ENCODE measurements at places on chromosomes 12 and 14. TPM values are rescaled to one million over a fixed set of nuclear protein-coding genes. Genes with fewer than 3 reads are reported as not detected.

DNA sequence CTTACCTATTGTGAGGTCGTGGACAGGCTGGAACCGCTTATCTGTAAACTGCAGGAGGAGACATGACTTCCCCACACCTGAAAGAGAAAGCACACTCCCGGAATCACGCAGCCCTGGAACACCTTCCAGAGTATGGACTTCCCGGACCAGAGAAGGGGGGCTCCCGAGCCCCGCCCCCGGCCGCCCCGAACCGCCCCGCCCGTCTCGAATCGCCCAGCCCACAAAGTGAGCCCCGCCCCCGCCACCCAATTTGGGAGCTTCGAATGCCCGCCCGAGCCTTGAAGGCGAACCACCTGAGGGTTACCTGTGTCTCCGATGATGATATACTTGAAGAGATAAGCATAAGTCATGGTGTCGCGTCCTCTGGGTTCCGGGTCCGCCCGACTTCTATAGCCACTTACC, 235 bp downstream of the RAB2B start:
- DNase-seq, result peak; percentile 81

DNA sequence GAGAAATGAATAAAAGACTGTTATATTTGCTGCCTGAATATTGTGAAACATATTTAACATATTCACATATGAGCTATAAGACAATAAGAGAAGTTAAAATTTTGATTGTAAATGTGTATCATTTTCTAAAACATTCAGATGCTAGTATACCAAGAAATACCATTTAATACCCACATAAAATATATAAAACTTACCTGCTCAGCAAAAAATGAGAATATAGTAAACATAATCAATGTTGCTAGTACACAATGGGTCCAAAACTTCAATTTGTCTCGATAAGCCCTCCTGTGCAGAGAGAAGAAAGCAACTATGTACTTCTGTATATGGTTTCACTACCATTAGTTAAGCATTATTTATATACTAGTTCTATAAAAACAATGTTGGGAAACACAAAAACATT, 9.6 kb upstream of the SYCP3 start:
- no peak for DNase-seq

Gene OLR1
- total RNA-seq, result 0.09 TPM

GRCh38 chr14:69943084-69943780, 64.0 kb downstream of the SMOC1 start:
- DNase-seq, result no peak

GRCh38 chr14:29553427-29553826, 374.2 kb downstream of the PRKD1 start:
- DNase-seq, result no peak

DNA sequence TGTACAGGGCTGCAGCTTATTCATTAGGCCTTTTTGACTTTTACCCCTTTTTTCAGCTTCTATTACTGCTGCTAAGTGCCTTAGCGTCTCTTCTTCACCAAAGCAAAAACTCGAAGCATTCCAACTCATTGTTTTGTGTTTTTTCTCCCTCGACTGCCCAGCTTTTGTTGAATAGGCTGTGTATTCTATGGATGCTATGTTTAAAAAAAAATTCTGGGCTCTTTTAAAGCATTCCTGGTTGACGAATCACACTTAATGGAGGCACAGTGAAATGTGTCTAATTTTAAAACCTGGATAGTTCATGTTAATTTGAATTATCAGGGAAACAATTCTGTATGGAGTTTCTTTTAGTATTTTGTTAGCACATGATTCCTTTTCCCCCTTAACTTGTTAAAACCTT, 29.7 kb downstream of the KTN1 start:
- DNase-seq, result no peak

Gene ALDH6A1
- total RNA-seq, result 30.6 TPM

DNA sequence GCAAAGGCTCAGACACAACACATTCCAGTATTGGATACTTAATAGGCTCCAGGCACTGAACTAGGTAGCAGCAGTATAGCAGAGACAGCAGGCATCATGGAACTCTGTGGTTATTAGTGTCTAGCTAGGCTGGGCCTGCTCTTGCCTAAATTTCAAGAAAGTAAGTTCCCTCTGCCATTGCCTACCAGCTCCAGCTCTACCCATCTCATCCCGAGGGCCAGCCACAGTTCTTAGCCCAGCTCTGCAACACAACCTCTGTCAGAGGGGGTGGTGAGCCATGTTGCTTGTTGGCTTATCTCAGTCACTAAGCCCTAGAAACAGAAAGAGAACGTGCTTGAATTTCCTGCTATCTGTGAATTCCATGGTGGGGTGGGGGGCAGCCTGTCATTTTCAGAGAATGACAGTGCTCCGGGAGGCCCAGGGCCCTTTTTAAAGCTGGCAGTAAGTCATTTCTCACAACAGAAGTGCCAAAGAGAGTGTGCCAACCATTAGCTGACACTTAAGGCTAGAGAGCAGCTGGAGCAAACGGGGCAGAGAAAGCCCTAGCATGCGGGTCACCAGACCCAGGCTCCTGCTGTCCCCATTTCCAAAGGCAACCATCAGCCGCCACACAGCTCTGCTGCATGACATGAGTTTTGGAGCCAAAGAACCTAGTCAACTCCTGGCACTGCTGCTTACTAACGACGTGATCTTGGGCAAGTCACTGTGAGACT, 105.9 kb downstream of the PRMT8 start:
- DNase-seq, result no peak

Gene NPAS3
- total RNA-seq, result 3.2 TPM

- no peak for DNase-seq
These were observed 171.2 kb downstream of the PCNX1 start for GRCh38 chr14:71078500-71078899.

Gene CLEC9A
- not detected for total RNA-seq

Gene POTEM
- total RNA-seq, result not detected

DNA sequence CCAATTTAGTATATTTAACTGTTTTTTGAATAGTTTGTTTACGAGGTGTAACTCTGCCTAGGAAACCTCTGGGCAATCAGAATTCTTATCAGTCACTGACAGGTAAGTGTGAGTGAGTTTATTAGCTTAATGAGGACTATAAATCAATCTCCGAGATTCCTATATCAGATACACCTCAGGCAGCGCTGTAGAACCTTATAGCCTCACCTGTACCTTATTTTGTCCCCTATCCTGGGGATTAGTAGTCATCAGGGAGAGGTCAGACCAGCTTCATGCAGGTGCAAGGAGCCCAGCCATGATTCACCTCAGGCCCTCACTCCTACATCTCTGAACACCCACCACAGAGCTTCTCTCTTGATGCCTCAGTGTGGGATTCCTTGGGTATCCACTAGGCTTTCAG, 256.0 kb downstream of the KTN1 start:
- no peak for DNase-seq

- DNase-seq, result no peak
These were observed 229.1 kb upstream of the PDZRN4 start for GRCh38 chr12:40959041-40959440.

GRCh38 chr12:23221066-23221465, 596.1 kb downstream of the ETNK1 start:
- peak; percentile 33 for DNase-seq

- DNase-seq, result no peak
These were observed 17.3 kb upstream of the KLRB1 start for GRCh38 chr12:9625019-9625418.

DNA sequence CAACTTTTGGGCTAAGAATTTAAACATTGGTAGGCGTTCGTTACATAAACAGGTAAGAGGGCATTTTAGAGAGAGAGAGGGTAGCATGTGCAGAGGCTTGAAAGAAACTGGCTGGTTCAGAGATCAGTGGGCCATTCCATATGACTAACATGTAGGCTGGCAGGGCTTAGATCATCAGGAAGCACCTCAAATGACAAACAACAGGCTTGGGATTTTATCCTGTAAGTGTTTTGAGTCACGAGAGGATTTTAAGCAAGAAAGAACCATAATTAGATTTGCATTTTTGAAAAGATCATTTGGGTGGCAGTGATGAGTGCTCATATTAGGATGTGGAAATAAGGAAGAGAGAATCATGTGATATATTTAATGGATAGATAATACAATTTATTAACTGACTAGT, 8.7 kb upstream of the PLEKHA5 start:
- no peak for DNase-seq

DNA sequence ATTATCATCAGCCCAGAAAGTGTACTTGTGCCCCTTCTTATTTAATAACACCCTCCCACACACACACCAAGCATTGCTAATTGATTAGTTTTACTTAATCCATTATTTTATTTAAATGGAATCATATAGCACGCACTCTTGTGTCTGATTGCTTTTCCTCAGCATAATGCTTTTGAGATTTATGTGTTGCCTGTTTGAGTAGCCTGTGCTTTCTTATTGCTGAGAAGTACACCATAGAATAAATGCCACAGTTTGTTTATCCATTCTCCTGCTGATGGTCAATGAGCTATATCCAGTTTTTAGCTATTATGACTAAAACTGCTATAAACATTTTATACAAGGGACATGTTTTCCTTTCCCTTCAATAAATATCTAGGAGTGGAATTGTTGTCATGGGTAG, 409.9 kb upstream of the PDE3A start:
- no peak for DNase-seq

Gene DNAJC22
- total RNA-seq, result 0.14 TPM

DNA sequence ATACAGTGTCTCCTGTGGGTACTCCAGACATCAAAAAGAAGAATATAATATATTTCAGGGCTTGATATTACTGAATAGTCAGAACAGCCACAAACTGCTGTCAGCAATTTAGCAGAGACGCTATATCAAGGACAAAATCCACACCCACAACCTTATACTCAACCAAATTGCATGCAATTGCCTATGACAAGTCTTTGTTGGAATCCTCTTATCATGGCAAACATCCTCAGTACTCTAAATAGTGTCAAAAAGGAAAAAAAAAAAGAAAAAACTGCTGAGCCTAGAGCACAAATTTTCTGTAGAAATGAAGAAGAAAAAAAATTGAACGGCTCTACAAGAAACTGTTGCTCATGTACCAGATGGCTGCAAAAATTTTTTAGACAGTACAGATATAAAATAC, 485.7 kb downstream of the TMTC2 start:
- no peak for DNase-seq

GRCh38 chr12:7146906-7147305, 16.7 kb downstream of the CLSTN3 start:
- DNase-seq, result no peak

DNA sequence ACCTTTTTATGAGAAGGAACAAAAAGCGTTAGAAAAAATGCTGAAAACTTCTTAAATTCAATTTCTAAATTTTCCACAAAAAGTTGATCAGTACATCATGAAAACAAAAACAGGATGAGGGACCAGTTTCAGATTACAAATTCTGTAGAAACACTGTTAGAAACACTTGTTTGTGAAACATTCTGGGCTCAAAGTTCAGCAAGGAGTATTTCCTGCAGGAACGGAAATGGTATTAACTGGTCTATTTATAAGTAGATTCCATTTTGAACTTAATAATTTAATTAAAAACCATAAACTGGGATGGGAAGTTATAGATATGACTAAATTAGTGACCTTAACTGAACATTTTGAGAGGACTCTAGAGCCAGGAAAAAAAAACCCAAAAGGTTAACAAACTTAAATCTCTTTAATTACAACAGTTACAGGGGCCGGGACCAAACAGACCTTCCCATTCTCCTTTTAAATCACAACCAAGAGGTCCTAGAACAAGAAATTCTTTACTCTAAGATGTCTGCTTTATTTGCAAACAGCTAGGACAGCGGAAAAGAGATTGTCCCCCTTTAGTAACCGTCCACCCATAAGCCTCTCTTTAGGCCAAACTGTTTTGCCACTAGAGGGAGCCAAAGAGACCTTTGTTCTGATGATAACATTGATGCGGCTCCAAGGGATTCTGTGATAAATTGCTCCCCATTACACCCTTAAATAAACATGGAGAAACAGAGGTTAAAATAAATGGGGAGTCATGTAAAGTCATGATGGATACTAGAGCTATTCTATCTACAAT, 69.0 kb upstream of the RERGL start:
- peak; percentile 33 for DNase-seq

GRCh38 chr12:13036881-13037280, 7.3 kb upstream of the FAM234B start:
- DNase-seq, result no peak

DNA sequence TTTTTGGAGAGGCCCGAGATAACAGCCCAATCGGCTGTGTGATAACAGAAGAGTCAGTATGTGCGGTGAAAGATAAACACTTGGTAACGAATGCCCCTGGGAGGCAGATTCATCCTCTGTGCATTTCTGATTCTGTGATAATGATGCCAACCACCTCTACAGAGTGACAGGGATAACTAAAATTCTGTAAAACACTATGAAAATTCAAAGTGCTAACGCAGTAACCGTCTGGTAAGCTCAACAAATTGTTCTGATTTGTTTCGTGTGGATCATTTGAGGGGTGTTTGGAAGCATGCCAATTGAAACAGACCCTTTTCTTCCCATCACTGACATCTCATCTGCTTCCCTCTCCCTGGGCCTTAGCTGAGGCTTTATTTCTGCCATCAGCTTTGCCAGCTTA, 76.3 kb downstream of the ESR2 start:
- no peak for DNase-seq

DNA sequence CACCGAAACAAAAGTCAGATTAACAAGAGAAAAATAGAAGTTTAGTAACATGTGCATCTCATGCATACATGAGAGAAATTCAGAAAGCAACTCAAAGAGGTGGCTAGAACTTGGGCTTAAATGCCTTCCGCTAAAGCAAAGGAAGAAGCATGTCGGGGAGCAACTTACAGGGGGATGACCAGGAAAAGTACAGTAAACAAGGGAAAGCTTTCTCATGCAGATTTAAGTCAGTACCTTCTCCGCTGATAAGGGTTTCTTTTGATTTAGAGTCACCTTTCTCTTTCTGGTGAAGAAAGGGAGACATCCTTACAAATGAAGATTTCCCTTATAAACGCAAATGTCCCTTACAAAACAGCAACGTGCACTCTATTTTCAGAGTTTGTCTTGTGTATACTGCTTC, 6.0 kb upstream of the RNASE6 start:
- no peak for DNase-seq

- DNase-seq, result no peak
These were observed 37.5 kb upstream of the MIS18BP1 start for GRCh38 chr14:45290547-45290946.

DNA sequence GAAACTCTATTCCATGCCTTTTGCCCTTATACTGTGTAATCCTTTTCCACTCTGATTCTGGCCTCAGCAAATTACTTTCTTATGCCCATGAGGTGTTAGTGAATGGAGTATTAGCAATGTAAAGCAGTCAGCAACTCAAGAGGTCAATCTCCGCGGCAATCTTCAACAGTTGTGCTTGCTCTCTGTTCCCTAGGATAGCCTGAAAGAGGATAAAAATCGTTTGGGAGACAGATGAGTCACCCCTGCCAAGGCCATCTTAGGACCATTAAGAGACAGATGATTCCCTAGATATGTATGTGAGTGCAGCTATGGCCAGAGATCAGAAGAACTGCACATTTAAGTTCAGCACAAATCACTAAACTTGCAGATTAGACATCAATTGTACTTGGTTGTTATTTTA, 1145.8 kb downstream of the GALC start:
- no peak for DNase-seq

GRCh38 chr14:59060841-59061240, 127.6 kb upstream of the DAAM1 start:
- no peak for DNase-seq

DNA sequence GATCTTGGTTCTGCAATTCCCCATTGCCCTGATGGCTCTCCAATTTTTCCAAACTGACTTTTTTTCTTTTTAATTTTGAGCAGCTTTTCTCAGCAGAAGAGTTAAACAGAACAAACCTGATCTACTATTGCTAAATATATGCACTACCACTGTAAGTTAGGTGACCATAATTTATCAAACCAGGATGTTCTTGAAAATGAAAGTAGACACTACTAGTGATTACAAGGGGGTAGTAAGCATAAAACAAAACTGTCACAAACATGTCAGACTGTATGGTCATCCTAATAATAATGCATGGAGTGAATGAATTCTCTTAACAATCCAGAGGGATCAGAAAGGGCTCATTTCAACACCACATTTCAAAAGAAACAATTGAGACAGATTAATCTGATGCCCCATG, 183.0 kb upstream of the FOXN3 start:
- DNase-seq, result no peak
